ENCODE measurements at places on chromosomes 16 and 17.

DNA sequence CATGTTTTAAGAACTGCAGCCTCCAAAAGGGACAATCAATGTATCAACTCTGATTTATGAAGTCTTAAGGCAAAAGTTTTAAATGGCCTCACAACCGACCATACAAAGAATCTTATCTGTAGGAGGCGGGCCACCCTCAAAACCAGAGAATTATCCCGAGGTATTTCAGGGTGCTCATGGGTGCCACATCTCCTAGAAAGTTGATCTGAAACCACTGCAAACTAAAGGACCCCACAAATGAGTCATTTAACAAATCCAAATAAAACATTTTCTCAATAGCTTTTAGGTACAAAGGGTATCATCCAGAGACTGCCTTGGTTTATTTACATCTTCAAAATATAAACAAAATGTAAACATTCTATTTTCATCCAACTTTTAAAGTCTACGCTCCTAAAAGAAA, 6.8 kb downstream of the ERN1 start:
- DNase-seq: no peak

- DNase-seq: no peak
Measured at GRCh38 chr17:76704805-76705204, 6.0 kb downstream of the MXRA7 start.

DNA sequence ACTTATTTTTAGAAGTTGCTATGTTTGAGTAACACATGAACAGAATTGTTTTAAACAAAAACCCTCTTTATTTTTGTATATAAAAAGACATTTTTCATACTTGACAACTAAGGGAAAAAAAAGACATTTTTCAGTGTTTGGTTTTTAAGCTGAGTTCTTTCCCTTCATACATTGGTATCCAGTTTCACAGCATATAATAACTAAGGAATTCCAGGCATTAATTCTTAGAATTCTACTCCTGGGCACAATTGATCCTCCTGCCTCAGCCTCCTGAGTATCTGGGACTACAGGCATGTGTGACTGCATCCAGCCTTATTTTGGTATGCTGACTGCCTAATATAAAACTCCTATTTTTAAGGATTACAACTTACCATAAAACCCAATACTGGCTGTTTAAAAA, 8.4 kb downstream of the FBXO47 start:
- no peak for DNase-seq

DNA sequence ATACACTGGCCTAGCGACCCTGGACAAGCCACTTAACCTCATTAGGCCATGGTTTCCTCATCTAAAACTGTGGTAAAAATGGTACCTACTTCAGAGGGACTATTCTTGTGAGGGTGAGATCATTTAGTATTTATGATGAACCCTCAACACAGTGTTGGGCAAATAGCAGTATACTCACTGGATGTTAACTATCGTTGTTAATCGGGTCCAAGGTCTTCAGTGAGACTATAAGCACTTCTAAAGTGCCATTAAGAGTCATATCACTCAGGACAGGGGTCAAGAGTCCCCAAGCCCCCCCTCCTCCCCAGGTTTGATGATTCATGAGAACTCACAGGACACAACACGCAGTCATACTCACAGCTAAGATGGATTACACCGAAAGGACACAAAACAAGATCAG, 11.0 kb downstream of the TK2 start:
- DNase-seq: no peak

DNA sequence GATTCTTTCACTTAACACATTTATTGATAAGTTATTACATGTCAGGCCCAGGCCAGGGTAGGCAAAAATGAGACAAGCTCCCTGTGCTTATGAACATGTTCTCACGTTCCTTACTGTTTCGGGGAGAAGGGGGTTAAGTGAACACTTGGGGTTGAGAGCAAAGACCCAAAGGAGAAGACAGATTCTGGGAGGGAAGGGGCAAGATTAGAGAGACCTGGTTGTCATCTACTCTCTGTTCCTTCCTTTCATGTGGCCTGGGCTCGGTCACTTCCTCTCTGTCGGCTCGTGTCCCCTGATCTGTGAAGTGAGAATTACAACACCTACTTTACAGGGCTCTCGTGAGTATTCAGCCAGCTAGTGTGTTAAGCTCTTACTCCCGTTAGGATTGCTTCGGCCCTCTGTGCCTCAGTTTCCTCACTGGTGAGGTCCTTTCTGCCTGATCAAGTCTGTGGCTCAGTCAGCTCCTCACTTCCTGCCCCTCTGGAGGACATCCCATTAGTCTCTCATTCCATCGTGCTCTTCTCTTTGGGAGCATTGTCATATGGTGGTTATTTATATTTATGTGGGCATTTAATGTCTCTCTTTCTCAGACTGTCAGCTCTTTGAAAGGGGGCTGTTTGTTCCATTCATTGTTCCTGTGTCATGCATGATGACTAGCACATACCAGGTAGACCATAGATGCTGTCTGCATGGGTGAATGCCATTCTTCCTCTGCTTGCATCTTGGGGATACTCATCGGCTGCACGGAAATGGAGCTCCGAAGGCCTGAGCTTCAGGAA, 38.9 kb downstream of the PLCG2 start:
- DNase-seq: no peak

- DNase-seq: no peak
Measured at GRCh38 chr16:81593481-81593880, 148.9 kb downstream of the CMIP start.

DNA sequence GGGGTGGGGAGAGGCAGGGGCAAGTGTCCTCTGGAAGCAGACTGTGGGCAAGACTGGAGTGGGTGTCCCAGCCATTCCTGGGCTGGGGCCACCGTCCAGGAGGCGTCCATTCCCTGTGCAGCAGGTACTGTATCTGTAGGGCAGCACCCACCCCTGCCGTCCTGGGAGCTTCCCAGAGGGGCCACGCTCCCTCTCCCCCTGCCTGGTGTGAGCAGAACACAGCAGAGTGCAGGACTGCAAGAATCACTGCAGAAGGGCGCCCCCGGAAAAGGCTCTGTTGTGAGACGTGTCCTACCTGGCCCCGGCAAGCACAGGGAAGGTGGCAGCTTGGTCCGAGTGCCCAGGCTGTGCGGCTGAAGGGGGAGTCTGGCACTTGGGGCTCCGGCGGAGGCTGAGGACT, 70.3 kb downstream of the KLHDC4 start:
- no peak for DNase-seq

- DNase-seq: no peak
Measured at GRCh38 chr17:8148560-8148959, 3.6 kb downstream of the PER1 start.

DNA sequence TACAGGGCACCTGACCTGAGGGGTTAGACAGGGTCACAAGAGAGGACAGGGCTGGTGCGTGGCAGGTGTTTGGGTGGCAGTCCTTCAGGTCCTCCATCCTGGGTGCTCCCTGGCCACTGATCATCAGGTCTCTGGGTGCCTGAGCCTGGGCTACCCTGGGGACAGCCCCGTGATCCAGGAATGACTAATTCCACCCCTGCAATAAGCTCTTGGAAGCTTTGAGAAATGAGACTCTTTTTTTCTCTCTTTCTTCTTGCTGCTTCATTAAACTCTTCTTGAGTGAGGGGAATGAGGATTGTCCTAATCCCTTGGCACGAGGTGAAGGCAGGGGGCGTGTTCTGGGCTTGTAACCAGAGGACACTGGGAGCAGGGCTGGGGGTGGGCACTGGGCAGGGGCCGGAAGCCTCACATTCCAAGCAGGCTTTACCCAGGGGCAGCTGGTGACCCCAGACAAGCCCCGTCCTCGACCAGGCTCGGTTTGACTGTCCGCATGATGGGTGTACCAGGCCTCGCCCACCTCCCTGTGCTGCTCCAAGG, 21.4 kb upstream of the SPNS2 start:
- DNase-seq: no peak

All from activated CD4-positive, alpha-beta T cell treated with anti-CD3 and anti-CD28 coated beads, Interleukin-2, amount 50 U/mL, for 16 hours (primary cell).